ENCODE measurements at places on chromosomes 3 and 15. TPM values are rescaled to one million over a fixed set of nuclear protein-coding genes. Genes with fewer than 3 reads are reported as not detected.

DNA sequence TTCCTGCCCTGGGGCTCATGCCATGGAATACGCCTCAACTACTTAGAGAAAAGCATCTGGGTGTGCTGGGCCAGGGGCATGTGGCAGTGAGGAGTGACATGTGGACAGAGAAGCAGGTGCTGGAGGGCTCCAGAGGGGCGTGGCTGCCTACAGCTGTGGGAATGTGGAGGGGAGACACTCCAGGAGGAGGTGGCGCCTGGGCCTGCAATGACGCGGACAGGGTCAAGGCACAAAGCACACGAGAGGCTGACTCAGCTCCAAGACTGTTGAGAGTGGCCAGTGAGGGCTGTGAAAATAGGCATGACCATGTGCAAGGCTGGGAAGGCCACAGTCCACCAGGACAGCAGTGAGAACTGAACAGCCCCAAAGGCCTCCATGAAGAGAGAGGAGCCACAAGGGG lies 48.5 kb downstream of the PTH1R start:
- peak overlapping the region; percentile 88 for H3K27ac ChIP-seq
- peaks cover 65% of the 10 kb centered on the region for H3K4me1 ChIP-seq
- DNase-seq, result no peak
- H3K4me3 ChIP-seq, result no peak overlapping the region

DNA sequence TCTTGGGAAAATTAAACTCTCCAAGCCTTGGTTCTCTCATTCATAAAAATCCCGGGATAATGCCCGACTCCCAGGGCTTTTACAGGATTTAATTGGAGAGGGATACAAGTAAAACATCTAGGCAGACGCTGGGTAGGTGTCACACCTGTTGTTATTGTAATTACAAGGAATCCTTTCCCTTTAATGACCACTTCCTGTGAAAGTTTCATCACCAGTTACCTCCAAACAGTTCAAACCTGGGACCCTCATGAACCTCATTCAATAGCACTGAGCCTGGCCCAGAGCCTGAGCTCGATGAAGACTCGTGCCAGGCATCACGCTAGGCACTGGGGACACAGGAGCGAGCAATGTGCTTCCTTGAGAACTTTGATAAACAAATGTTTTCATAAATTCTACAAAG lies 2.1 kb upstream of the RYK start:
- H3K4me1 ChIP-seq, result peaks cover 30% of the 10 kb centered on the region
- no peak overlapping the region for H3K4me3 ChIP-seq
- H3K36me3 ChIP-seq, result peaks cover 3% of the 10 kb centered on the region
- peaks cover 51% of the 10 kb centered on the region for H3K27me3 ChIP-seq
- no peak overlapping the region for H3K27ac ChIP-seq
- no peak for DNase-seq

GRK7 gene
- total RNA-seq, result not detected

KNG1 gene
- total RNA-seq, result not detected

ACKR2 gene
- total RNA-seq, result 2.3 TPM

EPHA6 gene
- not detected for total RNA-seq

DNA sequence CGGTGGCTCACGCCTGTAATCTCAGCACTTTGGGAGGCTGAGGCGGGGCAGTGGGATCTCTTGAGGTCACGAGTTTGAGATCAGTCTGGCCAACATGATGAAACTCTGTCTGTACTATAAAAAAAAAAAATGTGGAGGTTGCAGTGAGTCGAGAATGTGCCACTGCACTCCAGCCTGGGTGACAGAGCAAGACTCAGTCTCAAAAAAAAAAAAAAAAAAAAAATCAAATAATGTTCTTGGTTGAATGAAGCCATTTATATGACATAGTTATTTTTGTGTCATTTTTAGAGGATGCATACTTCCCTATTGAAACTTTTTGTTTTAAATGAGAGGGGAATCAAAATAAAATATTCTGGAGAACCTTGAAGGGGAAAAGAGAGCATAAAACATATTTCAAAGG lies 3.1 kb downstream of the HMCES start:
- no peak overlapping the region for H3K27ac ChIP-seq
- H3K27me3 ChIP-seq, result no peaks in the 10 kb centered on the region
- peaks cover 47% of the 10 kb centered on the region for H3K36me3 ChIP-seq
- no peak for DNase-seq

DNAH12 gene
- total RNA-seq, result 0.05 TPM

GRCh38 chr3:10855871-10856662 lies 40.0 kb downstream of the SLC6A11 start:
- no peaks in the 10 kb centered on the region for H3K27me3 ChIP-seq
- no peak overlapping the region for H3K4me3 ChIP-seq
- no peak for DNase-seq
- H3K36me3 ChIP-seq, result no peaks in the 10 kb centered on the region
- H3K4me1 ChIP-seq, result no peaks in the 10 kb centered on the region
